ENCODE measurements at places on chromosomes 4 and X. TPM values are rescaled to one million over a fixed set of nuclear protein-coding genes. Genes with fewer than 3 reads are reported as not detected.

Gene IGSF1
- 11.6 TPM for total RNA-seq

Gene GPRIN3
- 1.2 TPM for total RNA-seq

Gene LUZP4
- not detected for total RNA-seq

Gene XAGE2
- not detected for total RNA-seq

Gene STPG2
- total RNA-seq, result 2.8 TPM

Gene PCDH10
- total RNA-seq, result 0.13 TPM

Gene SMIM14
- total RNA-seq, result 58.4 TPM

Gene PNMA3
- total RNA-seq, result 1.9 TPM

Gene CTAG1A
- total RNA-seq, result not detected

Gene PNMA6F
- not detected for total RNA-seq

Gene PFKFB1
- 0.78 TPM for total RNA-seq

Gene SETD7
- total RNA-seq, result 73.0 TPM

Gene SLC26A1
- 0.15 TPM for total RNA-seq

Gene HERC3
- total RNA-seq, result 49.6 TPM

Gene CENPVL2
- not detected for total RNA-seq

Gene CLDN22
- total RNA-seq, result not detected

Gene CWH43
- 27.4 TPM for total RNA-seq

Gene ZNF674
- 6.4 TPM for total RNA-seq

Gene GSPT2
- total RNA-seq, result 7.4 TPM

Gene FRMPD4
- not detected for total RNA-seq

Gene MAOA
- total RNA-seq, result 333 TPM

Gene PDZD4
- 7.0 TPM for total RNA-seq

Gene BGN
- total RNA-seq, result 84.0 TPM

Gene ADAM29
- total RNA-seq, result not detected

Gene WNK3
- 3.8 TPM for total RNA-seq

Gene DUX4
- total RNA-seq, result not detected

Gene IBSP
- not detected for total RNA-seq

Gene KLHL5
- total RNA-seq, result 26.6 TPM

Gene NCAPG
- 0.56 TPM for total RNA-seq

Gene ZNF185
- total RNA-seq, result 70.4 TPM

Gene IQCM
- not detected for total RNA-seq

Gene TCEAL4
- 79.9 TPM for total RNA-seq

Gene CTAG2
- total RNA-seq, result not detected

Gene EGFL6
- total RNA-seq, result not detected

Gene RHOXF2
- not detected for total RNA-seq

Gene GAGE13
- total RNA-seq, result not detected

Gene RIPPLY1
- not detected for total RNA-seq
